Stimulated activated CD4-positive, alpha-beta T cell treated with anti-CD3 and anti-CD28 coated beads, TNF-alpha, amount 100 ng/mL, for 48 hours (primary cell): ENCODE measurements at places on chromosomes 4 and X.

DNA sequence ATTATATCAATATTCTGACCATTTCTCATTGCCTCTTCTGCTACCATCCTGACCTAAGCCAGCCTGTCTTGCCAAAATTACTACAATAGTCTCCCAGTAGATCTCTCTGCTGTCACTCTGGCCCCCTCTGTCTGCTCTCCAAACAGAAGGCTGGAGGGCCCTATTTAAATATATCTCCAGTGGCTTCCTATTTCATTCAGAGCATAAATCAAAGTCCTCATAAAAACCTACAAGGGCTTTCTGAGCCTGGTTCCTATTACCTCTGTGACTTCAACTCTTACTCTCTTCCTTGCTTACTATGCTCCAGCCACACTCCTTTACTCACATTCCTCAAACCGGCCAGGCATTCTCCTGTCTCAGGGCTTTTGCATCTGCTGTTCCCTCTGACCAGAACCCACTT lies 19.0 kb downstream of the IGSF1 start:
- no peak for DNase-seq

- no peak for DNase-seq
These were observed 74.3 kb downstream of the NUDT10 start for GRCh38 chrX:51406688-51407519.

DNA sequence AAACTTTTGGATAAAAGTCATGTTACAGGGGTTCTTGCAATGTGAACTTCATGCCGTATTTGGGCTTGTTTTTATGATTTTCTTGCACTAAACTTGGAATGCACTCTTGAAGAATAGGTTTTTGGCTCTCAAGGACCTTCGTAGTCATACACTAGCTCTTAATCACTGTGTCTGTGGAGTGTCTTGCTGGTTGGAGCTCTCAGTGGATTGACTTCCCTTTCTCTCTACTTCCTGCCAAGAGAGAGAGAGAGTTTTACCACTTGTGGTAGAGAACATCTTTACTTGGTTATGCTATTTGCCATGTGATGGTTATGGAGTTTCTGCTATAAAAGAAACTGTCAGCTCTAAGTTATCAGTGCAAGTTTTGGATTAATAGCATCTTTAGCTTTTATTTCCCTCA lies 112.4 kb downstream of the BMPR1B start:
- DNase-seq = no peak

DNA sequence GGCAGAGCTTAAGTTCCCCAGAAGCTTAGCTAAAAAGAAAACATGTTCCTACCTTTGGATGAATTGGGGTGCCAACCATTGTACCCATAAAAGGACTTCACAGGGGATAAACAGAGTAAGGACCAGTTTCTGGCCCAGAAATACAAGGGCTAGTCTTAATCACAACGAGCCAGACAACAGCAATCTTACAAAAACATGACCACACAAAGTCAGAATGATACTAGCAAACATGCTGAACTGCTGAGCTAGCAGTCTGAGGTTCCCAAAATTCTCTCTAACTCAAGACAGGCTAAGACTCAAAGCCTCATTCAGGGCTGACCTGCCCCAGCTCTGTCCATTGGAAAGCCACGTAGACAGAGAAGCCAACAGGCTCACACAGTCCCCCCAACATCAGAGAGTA lies 40.3 kb downstream of the ATP11C start:
- no peak for DNase-seq

DNA sequence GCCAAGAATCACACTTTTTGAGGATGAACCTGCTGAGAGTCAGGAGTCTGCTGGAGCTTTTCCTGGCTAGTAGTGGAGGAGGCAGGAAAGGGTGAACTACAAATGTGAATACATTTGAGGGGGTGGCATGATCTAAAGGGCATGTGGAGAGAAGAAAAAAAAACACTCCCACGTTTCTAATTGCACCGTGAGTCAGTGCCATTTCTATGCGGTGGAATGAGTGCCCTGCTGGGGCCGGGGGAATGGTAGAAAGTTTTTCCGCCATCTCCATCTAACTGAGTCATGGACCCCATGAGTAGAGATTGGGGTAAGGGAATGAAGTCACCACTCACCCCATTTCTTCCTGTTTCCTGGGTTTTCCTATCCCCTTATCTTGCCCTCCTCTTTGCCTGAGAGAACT lies 19.8 kb downstream of the BEX3 start:
- no peak for DNase-seq

- DNase-seq = no peak
These were observed 56.8 kb downstream of the LGI2 start for GRCh38 chr4:24973747-24974601.

DNA sequence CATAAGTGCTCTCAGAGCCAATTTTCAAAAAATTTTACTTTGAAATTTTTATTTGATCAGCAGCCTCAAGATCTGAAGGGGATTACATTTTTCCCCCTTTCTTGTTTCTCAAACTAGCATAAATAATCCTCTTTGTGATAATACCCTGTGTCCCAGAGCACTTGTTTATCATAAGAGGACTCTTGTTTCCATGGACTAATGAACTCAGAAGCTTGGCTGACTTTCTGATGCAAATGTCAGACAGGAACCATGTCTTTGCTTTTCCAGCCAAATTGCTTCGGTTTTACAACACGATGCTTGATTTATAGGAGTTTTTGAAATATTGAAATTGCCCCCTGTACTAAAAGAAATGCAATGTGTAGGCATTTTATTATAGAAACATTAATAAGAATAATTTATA lies 859.3 kb upstream of the LCORL start:
- no peak for DNase-seq
